ENCODE measurements at places on chromosomes 13 and 19. TPM values are rescaled to one million over a fixed set of nuclear protein-coding genes. Genes with fewer than 3 reads are reported as not detected.

Gene SLC25A42
- 3.0 TPM for polyA plus RNA-seq

Gene KLK6
- polyA plus RNA-seq, result 34.6 TPM

Gene IGSF23
- not detected for polyA plus RNA-seq

Gene PLPP2
- polyA plus RNA-seq, result 45.7 TPM

Gene ZNF226
- polyA plus RNA-seq, result 9.8 TPM

Gene C5AR1
- polyA plus RNA-seq, result 0.03 TPM

Gene TMEM147
- polyA plus RNA-seq, result 145 TPM

Gene ZNF418
- 1.5 TPM for polyA plus RNA-seq

Gene HCST
- polyA plus RNA-seq, result 0.19 TPM

Gene PGLYRP2
- polyA plus RNA-seq, result not detected

Gene MAG
- not detected for polyA plus RNA-seq

Gene NLRP11
- polyA plus RNA-seq, result not detected

Gene SIGLEC5
- not detected for polyA plus RNA-seq

Gene GIPC1
- 157 TPM for polyA plus RNA-seq

Measured in mammary epithelial cell (primary cell).